ENCODE measurements at places on chromosomes 3 and 15.

- DNase-seq = no peak
Measured at GRCh38 chr3:21392526-21392925, 358.5 kb downstream of the ZNF385D start.

- DNase-seq = peak; percentile 98
Measured at GRCh38 chr3:159765030-159765859, 223.4 kb upstream of the IL12A start.

- no peak for DNase-seq
Measured at GRCh38 chr3:5080779-5081550, 41.1 kb upstream of the ARL8B start.

DNA sequence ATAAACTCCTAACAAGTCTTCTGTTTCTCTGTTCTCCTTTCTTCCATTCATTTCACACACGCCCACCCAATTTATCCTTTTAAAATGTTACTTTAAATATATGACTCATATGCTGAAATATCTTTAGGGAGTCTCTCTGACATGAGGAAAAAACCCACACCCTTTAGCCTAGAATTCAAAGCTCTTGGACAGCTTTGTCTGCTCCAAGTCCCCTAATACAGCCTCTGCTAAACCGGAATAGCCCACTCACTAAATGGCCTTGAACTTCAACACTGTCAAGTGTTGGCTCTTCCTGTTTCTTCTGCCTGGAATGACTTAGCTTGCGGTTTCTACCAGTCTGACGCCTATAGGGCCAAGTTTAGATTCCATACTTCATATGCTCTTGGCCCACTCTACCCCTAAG is 3.3 kb upstream of the CD96 start:
- DNase-seq = peak; percentile 54

DNA sequence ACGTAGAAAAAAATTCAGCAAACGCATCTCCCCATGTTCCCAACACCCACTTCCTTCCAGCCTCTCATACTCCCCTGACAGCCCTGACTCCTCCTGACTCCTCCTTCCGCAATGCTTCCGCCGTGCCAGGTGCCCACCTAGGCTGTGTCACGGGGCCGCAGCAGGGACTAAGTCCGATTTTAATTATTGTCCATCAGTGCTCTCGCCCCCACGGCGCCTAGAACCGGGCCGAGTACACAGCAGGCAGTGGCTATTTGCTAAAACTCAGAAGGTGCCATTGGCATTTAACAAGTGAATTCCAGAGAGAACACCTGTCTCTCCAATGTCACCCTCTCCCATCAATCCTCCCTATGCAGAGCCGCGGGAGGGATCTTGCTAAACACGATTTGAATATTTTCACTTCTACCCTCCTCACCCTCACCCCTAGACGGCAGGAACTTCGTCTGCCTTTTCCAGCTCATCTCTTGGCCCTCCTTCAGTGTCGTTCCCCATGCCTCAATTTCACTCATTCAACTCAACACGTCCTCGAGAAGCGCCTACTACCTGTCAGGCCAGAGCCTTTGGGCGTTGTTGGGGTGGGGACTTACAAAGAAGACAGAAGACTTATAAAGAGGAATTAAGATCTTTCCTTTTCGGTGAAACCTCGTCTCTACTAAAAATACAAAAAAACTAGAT is 11.5 kb upstream of the SHF start:
- peak; percentile 35 for DNase-seq

DNA sequence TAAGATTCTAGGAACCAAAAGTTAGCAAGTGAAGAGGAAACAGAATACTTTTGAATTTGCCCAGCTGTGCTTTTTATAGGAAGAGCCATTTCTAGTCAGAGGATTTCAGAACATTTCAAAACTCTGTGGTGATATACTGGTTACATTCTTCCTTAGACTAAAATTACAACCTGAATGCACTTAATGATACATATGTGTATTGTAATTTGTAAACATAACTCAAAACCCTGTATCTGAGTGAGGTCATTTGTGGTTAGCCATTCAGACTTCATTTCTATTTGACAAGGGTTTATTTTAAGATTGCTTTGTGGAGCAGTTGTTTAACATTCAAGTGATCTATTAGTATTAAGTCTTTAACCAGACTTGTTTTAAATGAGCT is 59.4 kb upstream of the TRIM71 start:
- DNase-seq = peak; percentile 17

- no peak for DNase-seq
Measured at GRCh38 chr3:71671216-71671845, 53.9 kb downstream of the EIF4E3 start.

GRCh38 chr15:79099692-79100091 is 9.1 kb upstream of the RASGRF1 start:
- DNase-seq = no peak

DNA sequence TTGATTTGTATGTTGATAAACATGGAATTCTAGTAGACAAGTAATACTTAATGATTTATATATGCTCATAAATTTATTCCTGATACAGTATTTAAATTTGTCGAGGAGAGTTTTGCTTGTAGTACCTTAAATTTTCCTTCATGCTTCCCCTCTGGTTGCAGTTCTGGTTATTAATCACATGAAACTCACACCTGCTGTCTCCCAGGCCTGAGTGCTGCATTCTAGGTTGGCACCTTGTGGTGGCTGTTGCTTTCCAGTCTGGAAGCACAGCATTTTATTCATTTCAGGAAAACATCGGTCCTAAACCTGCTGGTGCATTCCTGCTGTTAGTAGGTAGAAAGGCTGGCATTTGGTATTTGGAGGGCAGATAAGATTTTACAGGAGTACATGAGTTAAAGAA is 44.9 kb downstream of the ATP1B3 start:
- DNase-seq = no peak

- no peak for DNase-seq
Measured at GRCh38 chr15:51212239-51212638, 117.5 kb upstream of the TNFAIP8L3 start.

GRCh38 chr3:116394365-116394764 is 50.9 kb downstream of the LSAMP start:
- peak; percentile 33 for DNase-seq

DNA sequence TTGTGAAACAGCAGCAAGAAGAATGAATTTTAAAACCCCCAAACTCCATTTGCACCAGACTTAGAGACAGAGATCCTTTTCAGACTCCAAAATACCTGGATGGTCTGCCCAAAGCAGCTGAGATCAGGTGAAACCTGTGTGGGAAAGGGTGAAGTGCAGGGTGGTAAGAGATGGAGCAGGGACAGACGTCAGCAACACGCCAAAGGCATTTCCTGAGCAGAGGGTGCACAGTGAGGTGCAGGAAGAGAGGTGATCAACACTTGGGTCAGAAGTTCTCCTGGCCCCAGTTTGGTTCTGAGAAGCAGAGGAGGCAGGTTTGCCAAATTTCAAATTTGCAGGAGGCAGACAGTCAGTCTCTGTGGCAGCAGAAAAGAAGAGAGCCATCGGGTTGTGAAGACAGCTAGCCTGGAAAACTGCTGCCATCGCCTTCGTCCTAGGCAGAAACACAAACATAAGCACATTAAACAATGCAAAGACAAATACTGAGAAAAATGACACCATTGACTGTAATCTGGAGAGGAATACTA is 9.8 kb downstream of the CCR4 start:
- DNase-seq = peak; percentile 32

- DNase-seq = peak; percentile 93
Measured at GRCh38 chr15:38589502-38589901, 24.9 kb upstream of the RASGRP1 start.

DNA sequence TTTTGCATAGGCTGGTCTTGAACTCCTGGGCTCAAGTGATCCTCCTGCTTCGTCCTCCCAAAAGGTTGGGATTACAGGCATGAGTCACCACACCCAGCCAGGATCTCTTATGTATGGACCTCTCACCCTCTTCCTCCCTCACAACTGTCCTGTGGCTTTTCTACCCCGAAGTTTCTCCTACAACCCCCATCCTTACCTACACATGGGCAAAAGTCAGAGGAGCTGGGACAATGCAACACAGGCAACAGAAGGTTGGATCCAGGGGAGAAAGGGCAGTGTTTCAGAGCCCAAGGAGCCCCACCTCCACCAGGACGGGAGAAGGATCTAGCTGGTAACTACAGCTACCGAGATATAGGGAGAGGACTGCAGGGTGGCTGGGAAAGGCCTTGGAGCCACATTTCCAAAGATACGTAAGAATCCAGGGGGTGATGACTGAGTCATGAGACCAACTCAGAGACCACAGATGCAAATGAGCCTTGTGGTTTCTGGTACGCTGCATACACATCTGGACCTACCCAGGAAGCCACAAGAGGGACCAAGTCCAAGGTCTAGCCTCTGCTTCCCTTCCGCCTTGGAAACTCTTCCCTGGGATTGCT is 13.6 kb downstream of the IGDCC4 start:
- DNase-seq = peak; percentile 79

DNA sequence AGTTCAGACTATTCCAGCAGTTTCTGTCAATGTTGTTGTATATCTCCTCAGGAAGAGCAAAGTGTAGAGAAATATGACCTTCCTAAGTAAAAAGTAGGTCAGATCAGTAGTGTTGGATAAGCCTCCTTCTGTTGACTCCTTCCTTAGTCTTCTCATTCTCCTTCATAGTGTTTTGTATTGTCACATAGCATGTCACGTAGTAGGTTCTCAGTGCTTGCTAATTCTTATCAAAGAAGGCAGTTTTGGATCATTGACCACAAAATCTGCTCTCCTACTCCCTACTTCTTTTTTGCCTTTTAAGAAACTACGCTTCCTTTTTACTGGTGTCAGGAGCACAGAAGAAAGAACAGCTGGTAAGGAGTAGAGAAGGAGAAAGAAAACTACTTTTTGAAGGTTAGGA is 1.0 kb upstream of the MGA start:
- DNase-seq = no peak

- DNase-seq = no peak
Measured at GRCh38 chr3:146156095-146156494, 4.9 kb downstream of the PLOD2 start.

- no peak for DNase-seq
Measured at GRCh38 chr3:14322667-14323295, 79.6 kb upstream of the SLC6A6 start.

GRCh38 chr3:137768361-137769321 is 4.5 kb downstream of the SOX14 start:
- DNase-seq = no peak

- DNase-seq = peak; percentile 81
Measured at GRCh38 chr15:101381671-101382212, 86.7 kb upstream of the SNRPA1 start.

GRCh38 chr3:164748626-164749025 is 329.7 kb downstream of the SI start:
- peak; percentile 63 for DNase-seq

GRCh38 chr15:87682527-87682926 is 574.0 kb downstream of the NTRK3 start:
- no peak for DNase-seq

GRCh38 chr3:32499585-32499984 is 3.1 kb downstream of the CMTM6 start:
- no peak for DNase-seq

GRCh38 chr3:151307131-151307530 is 9.5 kb downstream of the GPR87 start:
- DNase-seq = peak; percentile 72

GRCh38 chr15:99727330-99727729 is 5.9 kb downstream of the LYSMD4 start:
- no peak for DNase-seq

DNA sequence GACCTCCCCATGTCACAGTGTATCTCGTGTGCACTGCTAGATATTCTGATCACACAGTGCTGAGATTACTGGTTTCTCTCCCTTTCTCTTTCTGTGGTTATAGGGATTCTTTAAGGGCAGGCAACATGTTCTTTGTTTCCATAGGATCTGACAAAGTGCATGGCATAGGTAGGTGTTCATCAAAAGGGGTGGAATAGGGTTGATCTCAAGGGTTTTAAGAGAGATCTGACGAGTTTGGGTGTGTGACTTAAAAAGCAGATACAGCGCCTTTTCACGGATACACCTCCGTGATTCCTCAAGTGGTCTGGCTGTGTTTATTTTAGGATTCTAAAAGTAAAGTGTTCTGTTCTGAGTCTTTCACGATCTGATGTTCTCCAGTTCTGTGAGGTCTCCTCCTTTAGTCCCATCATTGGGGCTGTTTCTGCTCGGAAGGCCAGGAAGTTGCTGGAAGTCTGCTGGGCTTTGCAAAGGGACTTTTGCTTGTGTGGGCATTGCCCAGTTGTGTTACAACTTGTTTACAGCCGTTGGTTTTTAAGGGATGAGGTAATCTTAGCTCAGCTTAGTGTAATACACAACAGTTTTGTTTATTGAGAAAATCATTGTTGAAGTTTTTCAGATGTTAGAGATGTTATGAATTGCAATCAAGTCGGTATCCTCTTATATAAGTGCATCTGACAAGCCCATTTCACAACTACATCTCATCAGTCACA is 34.8 kb downstream of the IGF1R start:
- DNase-seq = peak; percentile 98

DNA sequence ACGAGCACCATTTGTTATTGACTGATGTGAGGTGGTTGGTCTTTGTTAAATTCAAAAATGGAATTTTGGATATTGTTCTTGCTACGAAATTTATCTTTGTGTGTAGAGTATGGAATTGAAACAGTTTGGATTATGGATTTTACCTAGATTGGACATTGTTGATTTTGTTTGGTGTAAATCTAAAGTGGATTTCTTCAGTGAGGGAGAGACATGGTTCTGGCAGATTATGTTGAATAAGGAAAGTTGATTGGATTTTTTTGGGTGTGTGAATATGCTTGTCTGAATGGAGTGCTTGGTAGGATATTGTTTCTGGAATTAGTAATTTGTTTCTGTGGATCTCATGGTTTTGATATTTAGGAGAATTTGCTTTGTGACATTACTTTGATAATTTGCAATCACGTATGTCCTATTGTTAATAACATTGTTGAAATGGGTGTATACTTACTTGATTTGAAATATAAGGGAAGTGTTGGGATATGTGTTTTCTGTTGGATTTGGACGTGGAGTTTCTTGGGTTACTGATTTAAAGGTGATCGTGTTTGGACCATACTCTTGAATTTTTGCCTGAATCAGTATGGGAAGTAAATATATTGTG is 1.0 kb upstream of the CHD2 start:
- DNase-seq = no peak

DNA sequence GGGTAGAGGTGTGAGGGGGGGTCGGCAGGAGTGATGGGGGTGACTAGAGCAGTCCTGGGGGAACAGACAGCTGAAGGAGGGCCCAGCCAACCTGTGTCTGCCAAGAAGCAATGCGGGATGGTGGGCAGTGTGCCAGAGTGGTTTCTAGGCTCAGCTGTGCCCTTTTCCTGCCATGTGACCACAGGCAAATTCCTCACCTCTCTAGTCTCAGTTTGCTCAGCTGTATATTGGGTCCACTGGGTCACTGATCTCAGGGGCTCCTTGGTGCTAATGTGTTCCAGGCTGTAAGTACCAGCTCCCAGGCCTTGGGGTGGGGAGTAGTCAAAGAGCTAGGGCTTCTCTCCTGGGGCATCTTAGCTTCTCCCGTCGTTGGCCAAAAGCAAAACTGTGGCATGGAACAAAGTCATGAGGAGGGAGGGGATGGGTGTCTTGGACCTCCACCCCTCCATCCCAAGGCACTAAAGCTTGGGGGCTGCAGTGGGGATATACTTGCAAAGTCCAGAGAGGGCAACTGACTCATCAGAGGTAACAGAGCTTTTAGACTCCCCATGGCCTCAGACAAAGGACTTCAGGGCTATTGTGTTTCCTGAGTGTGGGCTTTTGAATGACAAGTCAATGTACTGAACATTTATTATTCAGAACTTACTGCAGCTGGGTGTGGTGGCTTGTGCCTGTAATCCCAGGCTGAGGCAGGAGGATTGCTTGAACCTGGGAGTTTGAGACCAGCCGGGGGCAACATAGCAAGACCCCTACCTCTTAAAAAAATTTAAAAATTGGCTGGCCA is 20.9 kb downstream of the SMAD6 start:
- DNase-seq = no peak

GRCh38 chr15:32091505-32092380 is 61.4 kb downstream of the CHRNA7 start:
- DNase-seq = no peak

GRCh38 chr15:91947683-91948608 is 94.4 kb downstream of the SLCO3A1 start:
- DNase-seq = peak; percentile 95
